Stimulated activated CD4-positive, alpha-beta T cell treated with anti-CD3 and anti-CD28 coated beads, Interleukin-15, amount 100 ng/mL, for 48 hours (primary cell): ENCODE measurements at places on chromosomes 1 and 21.

- DNase-seq: no peak
Observed at GRCh38 chr1:95309031-95309471, 75.0 kb downstream of the RWDD3 start.

DNA sequence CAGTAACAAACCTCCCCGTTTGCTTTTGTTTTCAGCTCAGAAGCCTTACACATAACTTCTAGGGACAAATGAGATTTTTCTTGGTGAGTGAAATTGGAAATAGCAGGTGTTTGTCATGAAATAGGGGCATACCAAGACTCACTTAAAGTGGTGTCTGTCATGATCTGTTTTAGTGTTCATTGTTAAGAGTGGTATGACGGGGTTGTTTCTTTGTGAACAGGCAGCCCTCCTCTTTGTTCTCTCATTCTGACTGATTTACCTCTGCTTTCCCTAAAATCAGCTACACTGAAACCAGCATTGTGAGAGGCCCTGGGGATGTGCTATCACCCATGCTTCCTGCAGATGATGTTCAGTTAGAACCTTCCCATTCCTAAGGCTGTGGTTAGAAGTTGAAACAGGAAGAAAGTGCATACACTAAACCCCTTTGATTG is 2.5 kb upstream of the ERO1B start:
- no peak for DNase-seq

- no peak for DNase-seq
Observed at GRCh38 chr1:30325999-30326398, 397.4 kb downstream of the MATN1 start.

- DNase-seq: no peak
Observed at GRCh38 chr1:209455145-209455544, 128.4 kb upstream of the CAMK1G start.

GRCh38 chr1:235920596-235921375 is 54.1 kb upstream of the LYST start:
- no peak for DNase-seq

DNA sequence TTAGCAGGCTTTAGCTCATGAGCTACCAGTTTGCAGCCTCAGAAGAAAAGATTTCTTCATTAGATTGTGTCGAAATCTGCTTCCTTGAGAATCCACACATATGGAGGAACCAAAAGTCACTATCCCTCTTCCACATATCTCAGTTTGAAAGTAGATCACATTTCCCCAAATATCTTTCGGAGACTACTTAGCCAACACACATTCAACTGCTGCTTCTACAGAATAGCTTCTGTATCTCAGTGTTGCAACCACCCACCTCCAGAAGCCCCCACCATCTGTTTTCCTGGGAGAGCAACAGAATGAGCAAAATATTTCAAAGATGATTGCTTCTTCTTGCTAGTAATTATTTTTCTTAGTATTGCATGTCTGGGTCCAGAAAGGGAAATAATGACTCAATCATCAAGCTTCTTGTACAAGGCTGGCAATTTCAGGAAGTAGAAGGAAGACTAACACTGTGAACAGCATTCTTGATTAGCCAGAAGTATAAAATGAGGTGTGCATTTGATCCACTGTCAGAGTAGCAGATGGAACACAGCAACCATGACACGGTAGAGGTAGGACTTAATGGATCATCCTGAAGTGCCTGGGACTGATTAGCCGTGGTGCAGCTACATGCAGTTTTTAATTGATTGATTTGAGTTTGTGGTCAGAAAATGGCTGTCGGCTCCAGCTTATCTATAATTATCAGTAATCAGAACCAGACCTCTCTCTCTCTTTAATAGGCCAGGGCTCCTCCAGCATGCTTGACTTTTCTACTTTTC is 24.9 kb downstream of the ZC3H11B start:
- DNase-seq: no peak

DNA sequence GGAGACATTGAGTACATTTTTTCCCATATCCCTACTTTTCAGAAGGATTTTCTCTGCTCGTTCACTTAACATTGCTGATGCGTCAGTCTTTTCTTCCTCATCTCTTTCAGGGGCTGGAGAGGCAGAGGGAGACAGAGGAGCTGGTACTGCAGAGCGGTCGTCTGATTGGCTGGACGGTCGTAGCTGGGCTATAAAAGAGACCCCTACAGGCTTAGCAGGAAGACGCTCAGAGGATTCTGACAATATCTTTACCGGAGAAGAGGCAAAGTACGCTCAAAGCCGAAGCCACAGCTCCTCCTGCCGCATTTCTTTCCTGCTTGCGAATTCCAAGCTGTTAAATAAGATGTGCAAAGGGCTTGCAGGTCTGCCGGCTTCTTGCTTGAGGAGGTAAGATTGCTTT is at the start of gene RGS4:
RGS4 (plus strand) TSS at position 220 of the 400 bp plus-strand sequence; CDS start at position 344, 124 bp downstream.
- no peak for DNase-seq

GRCh38 chr1:55065648-55066047 is 26.3 kb downstream of the PCSK9 start:
- DNase-seq: no peak

DNA sequence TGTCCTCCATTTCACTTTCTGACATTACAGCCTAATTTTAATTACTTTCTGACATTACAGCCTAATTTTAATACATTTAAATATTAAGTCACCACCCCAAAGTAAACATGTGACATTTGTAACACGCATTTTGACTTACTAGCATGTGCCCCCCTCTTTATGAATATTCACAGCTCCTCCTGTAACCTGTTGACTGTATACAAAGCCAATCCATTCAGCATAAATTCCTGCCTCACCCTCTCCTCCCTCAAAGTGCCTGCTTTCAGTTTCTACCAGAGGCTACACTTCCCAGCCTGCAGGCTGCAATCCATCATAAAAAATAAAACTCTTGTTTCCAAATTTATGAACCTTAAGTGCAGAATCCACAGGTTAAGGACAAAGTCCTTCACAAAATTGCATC is 39.5 kb downstream of the ANP32E start:
- no peak for DNase-seq

DNA sequence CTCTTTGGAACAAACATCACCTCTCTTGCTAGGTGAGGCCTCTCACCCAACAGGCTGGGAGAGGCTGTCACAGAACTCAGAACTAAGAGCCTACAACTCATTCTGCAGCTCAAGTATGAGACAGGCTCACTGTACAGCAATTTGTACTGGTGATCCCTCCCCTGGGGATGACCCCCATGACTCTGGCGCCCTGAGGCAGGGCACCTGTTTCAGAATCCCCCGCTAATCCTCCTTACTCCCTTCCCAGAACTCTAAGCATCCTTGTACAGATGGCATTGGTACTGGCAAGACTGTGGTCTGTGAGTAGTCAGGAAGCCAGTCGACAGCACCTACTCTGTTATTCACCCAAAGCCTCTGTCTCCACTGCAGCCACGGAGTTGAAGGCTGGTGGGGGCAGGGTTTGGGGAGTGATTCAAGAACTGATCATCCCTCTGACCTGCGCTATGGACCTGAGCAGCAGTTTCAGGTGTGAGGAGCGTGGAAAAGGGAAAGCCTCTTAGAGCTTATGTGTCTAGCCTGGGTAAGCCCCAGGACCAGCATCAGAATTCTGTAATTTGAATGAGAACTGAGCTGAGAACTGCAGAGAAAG is 655.5 kb downstream of the KIF26B start:
- no peak for DNase-seq

DNA sequence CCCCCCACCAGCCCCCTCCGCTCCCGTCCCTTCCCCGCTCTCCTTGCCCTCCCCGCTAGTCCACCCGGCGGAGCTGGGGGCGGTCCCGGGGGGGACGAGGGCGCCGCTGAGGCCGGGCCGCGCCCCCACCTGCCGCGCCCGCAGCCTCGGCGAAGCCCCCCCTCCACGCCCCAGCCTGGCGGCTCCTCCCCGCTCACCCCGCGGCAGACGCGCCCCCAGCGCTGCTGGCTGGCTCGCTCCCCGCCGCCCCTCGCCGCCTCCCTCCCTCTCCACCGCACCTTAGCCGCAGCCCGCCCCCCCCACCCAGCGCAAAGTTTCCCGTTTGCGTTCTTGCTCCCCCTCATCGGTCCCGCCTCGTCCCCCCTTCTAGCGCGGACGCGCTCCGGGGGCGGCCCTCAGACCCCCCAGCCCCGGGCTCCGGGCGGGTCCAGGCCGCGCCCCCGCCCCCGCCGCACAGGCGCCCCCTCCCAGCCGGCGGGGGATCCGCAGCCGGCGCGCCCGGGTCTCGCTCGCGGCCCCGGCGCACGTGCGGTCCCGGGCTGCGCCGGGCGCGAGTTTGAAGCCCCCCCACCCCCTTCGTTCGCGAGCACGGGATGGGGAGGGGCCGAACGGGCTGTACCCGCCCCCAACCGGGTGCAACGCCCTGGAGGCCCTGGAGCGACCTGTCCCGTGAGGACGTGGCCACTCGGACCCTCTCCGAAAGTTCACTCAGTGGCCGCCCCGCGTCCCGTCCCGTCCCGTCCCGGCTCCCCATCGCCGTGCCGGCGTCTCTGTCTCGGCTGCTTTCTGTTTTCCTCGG is 623 bp downstream of the PTPRF start:
- no peak for DNase-seq
